ENCODE measurements at places on chromosomes 5 and 9.
A peak's percentile ranks its signal among the peaks of the same experiment; 100 is the strongest.

DNA sequence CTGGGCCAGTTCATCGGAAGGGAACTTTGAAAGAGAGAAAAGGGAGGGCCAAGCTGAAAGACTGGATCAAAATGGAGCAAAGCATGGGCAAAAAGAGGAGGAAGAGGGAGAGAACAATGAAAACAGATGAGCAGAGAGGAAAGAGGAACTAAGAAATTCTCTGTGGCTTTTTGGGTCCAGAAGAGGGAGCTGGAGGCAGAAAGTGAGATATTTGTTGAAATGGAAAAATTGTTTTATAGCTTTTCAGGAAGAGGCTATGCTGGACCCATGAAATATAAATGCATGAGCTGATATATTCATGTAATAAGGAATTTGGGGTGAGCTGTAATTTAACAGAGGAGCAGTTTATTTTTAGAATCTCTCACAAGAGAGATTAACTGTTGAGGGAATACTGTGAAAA, 457.3 kb downstream of the DMAC1 start:
- DNase-seq = no peak

GRCh38 chr5:68454766-68455165, 239.2 kb downstream of the PIK3R1 start:
- no peak for DNase-seq

GRCh38 chr9:4124266-4124665, 175.6 kb downstream of the GLIS3 start:
- no peak for DNase-seq

DNA sequence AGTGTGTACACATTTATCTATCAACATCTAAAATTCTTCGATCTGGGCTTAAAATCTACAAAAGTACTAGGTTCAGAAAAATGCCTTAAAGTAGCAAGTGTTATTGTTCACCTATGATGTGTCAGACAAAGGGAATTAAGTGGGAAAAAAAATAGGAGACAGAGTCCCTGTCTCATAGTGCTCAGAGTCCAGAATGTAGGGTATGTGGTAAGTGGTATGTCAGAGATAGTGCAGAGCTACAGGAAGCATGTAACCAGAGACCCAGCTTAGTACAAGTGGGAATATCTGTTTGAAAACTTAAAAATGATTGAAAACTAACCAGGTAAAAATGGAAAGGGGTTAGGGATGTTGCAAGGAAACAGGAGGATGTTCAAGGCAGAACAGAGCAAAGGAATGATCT, 482.8 kb downstream of the ELAVL2 start:
- no peak for DNase-seq

DNA sequence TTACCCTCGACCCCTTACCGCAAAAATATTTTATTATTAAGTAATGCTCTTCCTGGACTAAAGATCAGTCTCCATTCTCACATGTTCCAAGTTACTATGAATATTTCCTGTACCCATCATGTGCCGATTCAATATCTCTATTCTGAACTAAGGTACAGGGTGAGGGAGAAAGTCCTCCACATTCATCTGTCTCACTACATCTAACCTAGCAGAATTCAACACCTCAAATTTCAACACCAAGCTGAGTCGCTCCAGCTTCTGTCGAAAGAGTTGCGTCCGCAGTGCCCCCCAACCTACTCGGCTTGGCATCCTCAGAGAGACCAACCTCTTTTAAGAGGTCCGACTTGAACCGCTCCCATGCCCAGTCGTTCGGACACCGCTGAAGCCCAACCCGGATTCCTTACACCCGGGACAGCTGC, 1.0 kb downstream of the CERT1 start:
- no peak for DNase-seq

DNA sequence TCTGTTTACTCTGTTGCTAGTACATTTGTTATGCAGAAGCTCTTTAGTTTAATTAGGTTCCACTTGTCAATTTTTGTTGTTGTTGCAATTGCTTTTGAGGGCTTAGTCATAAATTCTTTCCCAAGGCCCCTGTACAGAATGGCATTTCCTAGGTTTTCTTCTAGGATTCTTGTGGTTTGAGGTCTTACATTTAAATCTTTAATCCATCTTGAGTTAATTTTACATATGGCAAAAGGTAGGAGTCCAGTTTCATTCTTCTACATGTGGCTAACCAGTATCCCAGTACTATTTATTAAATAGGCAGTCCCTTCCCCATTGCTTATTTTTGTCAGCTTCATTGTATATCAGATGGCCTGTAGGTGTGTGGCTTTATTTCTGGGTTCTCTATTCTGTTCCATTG, 792.4 kb downstream of the PTPRD start:
- no peak for DNase-seq

- DNase-seq = no peak
Observed at GRCh38 chr5:90095292-90096060, 314.1 kb downstream of the CETN3 start.

GRCh38 chr9:100697339-100697738, 119.5 kb downstream of the CAVIN4 start:
- no peak for DNase-seq

- DNase-seq = no peak
Observed at GRCh38 chr5:129110742-129111141, 16.2 kb downstream of the ISOC1 start.

DNA sequence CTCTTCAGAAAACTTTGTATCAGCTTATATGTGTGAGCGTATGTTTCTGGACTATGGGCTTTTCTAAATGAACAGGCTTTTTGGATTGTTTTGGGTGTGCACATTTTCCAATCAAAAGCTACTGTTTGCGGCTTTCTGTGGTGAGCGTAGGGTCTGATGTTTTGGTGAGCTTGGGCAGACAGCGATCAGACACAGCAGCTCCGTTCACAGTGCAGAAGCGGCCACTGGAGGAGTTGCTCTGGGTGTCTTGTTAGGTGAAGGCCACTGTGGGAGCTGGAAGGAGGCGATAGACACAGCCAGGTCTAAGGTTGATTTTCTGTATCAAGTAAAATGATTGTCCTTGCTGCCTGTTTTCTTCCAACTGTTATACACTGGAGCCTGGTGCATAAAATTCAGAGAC, 11.1 kb downstream of the PRRC2B start:
- DNase-seq = no peak

DNA sequence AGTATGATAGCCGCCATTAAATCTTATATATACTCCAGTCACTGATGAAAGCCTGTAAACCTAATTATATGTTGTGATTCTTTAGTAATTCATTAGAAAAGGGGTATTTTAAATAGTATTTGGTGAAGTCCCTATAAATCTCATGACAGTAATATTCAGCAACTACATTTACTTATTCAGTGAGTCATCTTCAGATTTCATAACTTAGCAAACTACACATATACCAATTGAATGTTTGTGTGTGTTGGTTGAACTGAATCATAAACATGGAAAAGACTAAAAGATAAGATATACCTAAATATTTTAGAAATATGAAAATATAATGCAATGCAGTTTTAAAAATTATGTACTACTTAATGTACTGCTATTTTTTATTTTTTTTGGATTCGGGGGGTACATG, 1050.4 kb downstream of the MAT2B start:
- DNase-seq = no peak

DNA sequence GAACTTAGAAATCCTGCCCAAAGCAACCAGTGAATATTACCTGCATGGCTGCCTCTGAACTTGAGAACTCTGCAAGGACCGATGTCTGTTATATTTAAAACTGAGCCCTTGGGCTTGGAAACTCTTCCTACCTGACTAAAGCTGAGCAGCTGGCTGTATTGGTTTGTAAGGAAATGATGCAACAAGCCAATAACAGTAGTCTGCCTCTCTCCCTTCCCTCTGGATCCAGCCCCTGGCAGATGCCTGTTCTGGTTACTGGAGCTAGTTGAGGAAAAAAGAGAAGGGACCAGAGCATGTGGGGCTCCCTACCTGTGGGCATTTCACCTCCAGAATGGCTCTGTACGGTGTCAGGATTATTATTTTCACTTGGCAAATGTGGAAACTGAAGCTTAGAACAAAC, 34.7 kb downstream of the SH3RF2 start:
- DNase-seq = no peak

GRCh38 chr5:2639425-2639824, 112.1 kb downstream of the IRX2 start:
- DNase-seq = no peak

DNA sequence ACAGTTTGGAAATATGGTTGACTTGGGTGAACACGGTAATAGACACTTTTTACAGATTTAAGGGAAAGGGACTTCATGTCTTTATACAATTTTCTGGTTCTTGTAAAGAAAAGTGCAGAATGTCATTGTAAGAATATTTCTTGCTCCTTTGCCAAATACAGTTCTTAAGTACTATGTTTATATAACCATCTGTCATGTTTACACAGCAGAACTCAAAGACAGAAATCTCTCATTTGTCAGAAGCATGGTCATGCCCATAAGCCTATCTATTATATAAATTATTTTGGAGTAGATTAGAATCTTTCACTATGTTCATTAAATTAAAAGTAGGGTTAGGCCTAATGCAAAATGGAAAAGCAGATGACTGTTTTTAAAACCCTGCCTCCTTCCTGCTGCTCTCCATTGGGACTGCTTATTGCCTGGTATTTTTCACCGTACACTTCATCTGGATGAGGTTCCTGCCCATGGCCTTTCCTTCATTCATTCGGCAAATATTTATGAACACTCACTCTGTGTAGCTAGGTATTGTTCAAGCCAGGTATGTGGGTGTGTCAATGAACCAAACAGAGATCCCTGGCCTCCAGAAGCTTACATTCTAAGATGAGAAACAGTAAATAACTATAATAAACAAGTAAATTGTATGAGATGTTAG, 558.1 kb downstream of the NR2F1-AS1 start:
- DNase-seq = no peak

GRCh38 chr5:75653521-75653920, 42.3 kb downstream of the ANKDD1B start:
- no peak for DNase-seq

GRCh38 chr9:134546246-134546731, 95.3 kb upstream of the COL5A1 start:
- no peak for DNase-seq

GRCh38 chr5:177330991-177331842, 19.5 kb upstream of the MXD3 start:
- DNase-seq = no peak

- peak; percentile 90 for DNase-seq
Observed at GRCh38 chr5:171494452-171495121, 75.1 kb downstream of the FGF18 start.

GRCh38 chr9:7375013-7375511, 424.5 kb downstream of the DMAC1 start:
- no peak for DNase-seq

GRCh38 chr5:40681363-40682153, 1.8 kb downstream of the PTGER4 start:
- peak; percentile 56 for DNase-seq

DNA sequence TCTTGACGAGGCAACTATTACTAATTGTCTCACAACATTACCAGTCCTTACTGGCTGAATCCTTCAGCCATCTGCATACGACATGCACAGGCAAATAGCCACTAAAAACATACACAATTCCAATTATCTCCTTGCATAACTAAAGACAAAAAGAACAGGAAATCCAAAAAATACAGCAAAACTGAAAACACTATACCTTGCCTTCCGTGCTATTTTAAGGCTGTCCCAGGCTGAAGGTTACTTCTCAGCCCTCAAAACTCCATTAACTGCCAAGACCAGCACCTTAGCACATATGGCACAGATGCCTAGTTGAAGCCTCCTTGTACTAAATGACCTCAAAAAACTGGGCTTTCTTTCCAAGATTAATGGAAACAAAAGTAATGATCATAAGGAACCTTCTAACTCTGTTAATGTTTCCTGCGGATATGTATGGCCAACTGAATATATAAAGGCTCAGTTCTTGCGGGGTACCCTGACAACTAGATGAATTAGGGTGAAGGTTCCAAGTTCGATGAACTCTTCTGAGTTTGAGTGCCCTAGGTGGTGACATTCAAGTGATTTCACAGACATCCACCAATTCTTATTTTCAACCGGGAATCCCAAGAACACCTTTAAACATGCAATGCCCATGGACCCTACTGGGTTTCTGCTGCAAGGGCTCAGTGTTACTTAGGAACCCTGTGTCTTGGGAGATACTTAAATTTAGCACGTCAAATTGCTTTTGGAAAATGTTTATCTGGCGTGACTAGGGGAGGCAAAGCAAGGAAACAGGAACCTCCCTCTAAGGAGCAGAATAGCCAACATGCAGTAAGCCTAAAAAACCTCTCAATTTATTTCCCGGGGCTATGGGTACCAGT, 455.3 kb downstream of the RAB3C start:
- DNase-seq = no peak

GRCh38 chr5:113268232-113268631, 166.6 kb downstream of the TSSK1B start:
- DNase-seq = no peak

Measured in ecto neural progenitor cell (in vitro differentiated cells).